ENCODE measurements at places on chromosomes 3 and 15. TPM values are rescaled to one million over a fixed set of nuclear protein-coding genes. Genes with fewer than 3 reads are reported as not detected.

GRCh38 chr15:76868740-76869139 is 36.4 kb downstream of the SCAPER start:
- DNase-seq: no peak

DNA sequence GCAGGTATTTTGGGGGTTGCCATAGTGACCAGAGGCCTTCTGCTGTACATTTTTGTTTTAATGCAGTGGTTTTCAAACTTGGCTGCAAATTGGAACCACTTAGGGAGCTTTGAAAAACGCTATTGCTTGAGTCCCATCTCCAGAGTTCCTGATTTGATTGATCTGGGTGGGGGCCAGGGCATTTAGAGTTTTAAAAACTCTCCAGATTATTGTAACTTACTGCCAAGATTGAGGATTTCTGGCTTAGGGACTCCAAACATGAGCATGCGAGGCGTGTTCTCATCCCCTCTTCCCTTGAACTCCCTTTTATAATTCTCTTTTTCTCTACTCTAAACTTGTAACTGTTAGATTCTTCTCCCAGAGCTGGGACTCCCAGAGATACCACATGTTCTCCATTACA is 340.8 kb upstream of the SUCLG2 start:
- DNase-seq: no peak

DNA sequence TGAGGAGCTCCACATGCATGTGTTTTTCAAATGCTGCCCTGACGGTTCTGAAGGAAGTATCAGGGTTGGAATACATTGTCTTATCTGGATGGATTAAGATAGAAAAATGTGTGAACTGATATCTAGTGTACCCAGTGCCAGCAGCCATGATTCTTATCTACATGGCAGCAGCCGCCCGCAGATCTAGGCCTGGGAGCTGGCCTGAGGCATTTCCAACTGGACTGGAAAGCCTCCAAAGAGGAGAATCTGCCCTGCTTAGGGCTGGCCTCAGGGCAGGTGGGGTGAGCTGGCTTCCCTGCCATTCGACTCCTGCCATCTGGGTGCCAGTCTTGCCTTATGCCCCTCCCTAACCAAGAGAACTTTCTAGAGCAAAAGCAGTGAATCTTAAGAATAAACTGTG is 125.8 kb downstream of the SSR3 start:
- no peak for DNase-seq

- no peak for DNase-seq
These were observed 39.1 kb downstream of the SCAPER start for GRCh38 chr15:76866008-76866407.

SPTSSB gene
- not detected for total RNA-seq

DNA sequence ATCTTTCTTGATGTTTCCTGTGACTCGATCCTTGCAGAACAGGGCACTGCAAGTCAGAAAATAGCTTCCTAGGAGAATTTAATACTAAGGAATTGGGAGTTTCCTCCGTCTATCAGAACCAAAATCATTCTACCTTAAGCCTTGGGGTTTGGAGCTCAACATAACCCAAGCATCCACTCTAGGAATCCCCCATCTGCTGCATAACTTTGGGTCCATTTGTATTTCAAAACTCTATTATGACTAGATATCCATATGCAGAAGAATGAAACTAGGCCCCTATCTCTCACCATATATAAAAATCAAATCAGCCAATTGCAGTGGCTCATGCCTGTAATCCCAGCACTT is 61.7 kb upstream of the AKAP13 start:
- DNase-seq: no peak

CPN2 gene
- total RNA-seq: not detected

- DNase-seq: no peak
These were observed 10.8 kb downstream of the THRB start for GRCh38 chr3:24483873-24484272.

PSMD2 gene
- 1,516 TPM for total RNA-seq

DNA sequence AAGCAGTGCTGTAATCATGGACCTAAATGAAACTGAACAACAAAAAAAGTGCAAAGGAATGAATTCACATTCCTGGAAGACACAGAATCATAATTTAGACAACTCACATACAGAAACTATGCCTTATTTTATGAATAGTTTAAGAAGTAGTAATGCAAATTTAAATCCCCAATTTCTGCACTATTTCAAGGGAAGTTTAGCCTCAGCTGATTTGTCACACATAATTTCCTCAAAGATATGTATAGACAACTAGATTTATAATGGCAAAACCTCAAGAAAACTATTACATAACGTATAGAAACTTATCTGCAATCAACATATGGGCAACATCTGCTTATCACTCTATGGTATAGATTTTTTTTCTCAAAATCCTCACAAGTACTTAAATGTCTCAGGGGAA is 7.8 kb upstream of the PTX3 start:
- no peak for DNase-seq

- no peak for DNase-seq
These were observed 113.9 kb downstream of the SRGAP3 start for GRCh38 chr3:9135526-9135925.

CTXN2 gene
- total RNA-seq: not detected

CLDN1 gene
- total RNA-seq: 7.3 TPM

DNA sequence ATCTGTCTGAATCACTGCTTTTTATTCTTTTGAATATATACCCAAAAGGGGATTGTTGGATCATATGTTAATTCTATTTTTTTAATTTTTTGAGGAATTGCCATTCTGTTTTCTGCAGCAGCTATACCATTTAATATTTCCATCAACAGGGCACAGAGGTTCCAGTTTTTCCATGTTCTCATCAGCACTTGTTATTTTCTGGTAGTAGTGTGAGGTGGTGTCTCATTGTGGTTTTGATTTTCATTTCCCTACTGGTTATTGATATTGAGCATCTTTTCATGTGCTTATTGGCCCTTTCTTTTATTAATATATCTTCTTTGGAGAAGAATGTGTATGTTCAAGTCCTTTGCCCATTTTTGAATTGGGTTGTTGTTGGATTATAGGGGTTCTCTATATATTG is 68.1 kb downstream of the PDE8A start:
- DNase-seq: no peak

DNA sequence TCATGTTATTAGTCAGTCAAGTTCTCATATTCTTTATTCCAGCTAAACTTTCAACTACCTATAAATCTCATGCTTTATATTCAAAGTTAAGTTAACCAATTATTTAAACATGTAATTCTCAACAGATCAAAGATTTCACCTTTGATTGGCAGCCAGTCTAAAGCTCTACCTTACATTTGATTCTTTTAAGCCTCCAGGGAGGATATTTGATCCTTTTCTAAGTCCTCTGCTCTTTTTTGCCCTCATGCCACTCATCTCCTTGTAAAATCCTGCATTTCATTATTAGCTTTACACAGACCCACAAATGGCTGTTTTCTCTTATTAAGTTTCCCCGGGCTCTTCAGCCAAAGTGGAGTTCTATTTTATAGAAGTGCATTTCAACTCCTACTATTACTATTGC is 134.1 kb downstream of the NLGN1 start:
- DNase-seq: no peak

GRCh38 chr3:73797311-73797710 is 172.6 kb upstream of the PDZRN3 start:
- DNase-seq: no peak

GRCh38 chr15:40252141-40252437 is 13.2 kb downstream of the PAK6 start:
- no peak for DNase-seq

CISH gene
- not detected for total RNA-seq

DNA sequence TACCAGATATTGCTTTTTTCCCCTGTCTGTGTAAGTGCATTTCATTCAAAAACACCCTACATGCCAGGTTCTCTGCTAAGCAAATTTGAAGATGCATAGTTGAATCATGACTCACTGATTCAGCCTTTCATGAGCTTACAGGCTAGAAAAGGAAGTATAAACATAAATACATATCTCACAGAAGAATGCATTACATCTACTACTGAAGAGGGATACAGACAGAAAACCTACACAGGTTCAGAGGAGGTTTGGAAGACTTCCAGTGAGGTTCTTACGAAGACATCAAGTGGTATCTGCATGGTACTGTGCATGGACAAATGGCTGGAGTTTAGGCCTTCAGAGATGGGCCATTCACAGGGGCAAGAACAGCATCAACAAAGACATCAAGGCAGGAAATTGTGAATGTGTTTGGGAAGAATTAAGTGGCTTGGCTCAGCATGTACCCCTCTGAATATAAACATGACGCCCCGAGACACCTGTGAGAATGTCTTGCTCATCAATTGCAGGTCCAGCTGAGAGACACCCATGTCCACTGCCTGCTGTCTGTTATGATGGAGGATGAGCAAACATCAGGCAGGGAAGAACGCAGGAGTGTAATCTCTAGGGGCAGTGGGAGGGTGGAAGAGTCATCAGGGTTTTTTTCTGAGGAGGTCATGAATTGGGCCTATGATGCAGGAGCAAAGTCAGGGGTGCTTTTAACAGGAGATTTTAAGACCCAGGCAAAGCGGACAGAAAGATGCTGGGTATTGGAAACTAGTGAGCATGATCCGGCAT is 105.1 kb upstream of the GALNT15 start:
- DNase-seq: peak; percentile 67

ZBED2 gene
- 1.0 TPM for total RNA-seq

GRCh38 chr3:109687626-109688025 is 350.3 kb upstream of the DPPA4 start:
- no peak for DNase-seq

LMCD1 gene
- 14.5 TPM for total RNA-seq

DNA sequence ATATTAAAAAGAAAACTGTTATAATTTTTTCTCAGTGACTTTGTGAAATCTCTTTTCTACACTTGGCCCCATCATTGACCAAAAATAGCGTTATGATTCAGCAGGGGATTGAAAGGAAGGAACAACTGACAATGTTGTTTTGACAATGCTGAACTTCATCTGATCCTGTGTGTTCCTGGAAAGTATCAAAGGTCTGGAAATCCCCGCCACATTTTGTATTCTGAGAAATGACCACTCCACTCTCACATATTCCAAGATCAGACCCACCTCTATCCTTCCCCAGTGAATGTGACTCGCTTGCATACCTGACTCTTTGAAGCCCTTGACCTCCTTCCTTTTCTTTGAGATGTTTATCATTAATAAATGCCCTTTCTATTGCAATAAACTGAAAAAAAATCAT is 9.7 kb upstream of the RIOX2 start:
- no peak for DNase-seq

ZNF774 gene
- total RNA-seq: 1.5 TPM

DNA sequence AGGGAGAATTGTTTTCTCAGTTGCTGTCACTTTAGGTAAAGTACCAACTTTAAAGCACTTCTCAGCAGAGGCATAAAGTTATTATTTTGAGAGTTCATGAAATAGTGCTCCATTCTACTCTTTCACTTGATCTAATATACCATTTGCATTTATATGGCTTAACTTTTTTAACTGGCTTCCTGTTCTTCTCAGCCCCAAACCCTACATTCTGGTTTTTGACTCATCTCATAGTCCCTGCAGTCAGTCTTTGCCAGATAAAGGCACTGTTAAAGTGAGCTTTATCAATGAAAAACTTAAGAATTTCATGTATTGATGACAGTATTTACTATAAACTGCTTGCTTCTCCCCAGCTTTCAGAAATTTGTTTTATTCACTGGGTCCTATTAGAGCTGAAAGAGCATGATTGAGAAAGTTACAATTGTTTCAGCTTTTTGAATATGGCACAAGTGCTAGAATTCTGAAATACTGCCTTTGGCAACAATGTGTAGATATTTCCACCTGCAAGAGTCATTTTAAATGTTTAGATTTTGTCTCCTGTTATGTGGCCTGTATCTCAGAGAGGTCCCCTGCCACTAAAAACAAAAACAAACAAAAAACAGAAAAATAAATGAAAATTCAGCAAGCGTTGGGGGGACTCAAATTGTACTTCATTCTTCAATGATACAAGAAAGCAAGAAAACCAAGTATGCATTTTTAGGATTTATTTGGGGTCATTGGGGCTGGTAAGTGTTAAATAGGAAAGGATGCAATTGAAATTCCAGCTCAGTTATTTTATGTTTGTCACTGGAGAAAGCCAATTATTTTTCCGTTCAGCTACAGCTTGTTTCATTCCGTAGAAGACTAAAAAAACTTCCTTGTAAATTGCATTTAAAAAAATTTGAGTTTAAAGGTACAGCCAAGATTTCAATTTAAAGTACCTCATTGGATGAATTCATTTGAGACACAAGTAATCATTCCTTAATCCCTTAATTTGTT is 28.6 kb downstream of the TGFBR2 start:
- no peak for DNase-seq

HOMER2 gene
- 11.1 TPM for total RNA-seq

GRCh38 chr15:83858820-83859505 is 205.0 kb downstream of the ADAMTSL3 start:
- no peak for DNase-seq

CATSPER2 gene
- 2.3 TPM for total RNA-seq

SCN5A gene
- 0.17 TPM for total RNA-seq

DCLK3 gene
- not detected for total RNA-seq

DNA sequence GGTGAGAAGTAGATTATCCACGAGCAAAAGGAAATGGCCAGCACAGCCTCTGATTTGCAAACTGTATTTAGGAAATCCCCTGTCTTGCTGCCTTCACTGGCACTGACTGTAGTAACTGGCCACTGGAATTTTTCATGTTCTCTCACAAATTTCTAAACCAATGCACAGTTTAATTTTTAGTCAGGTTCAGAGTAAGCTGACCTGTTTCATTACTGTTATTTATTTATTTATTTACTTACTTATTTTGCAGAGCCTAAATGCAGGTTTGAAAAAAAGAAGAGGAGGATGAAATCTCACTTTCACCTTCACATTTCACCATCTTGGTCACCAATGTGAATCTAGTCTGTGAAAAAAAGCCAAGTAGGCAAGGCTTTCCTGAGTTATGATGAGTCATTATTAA is 291.0 kb downstream of the PLOD2 start:
- DNase-seq: no peak

GRCh38 chr15:51866751-51867150 is 37.3 kb downstream of the TMOD3 start:
- DNase-seq: no peak

DNA sequence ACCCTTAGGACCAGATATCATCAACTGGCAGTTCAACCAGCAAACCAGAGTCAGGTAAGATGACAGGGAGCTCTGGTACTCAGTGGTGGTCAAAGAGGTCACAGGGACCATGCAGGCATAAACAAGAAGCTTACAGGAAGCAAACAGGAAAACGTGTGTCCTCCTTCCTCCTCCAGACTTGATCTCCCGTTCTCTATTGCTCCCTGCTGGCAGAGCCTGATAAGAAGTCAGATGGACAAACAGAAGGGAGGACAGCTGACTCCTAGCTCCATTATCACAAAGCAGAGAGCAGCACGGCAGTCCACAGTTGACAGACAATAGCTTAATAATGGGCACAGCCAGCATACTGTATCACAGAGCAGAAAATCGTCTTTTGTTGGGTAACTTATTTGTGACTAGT is 156.5 kb upstream of the SLC2A2 start:
- no peak for DNase-seq

PYGO1 gene
- total RNA-seq: 9.8 TPM

GRCh38 chr15:69812861-69813261 is 284.9 kb downstream of the TLE3 start:
- no peak for DNase-seq

- DNase-seq: no peak
These were observed 84.7 kb downstream of the DCUN1D1 start for GRCh38 chr3:182895513-182896112.

- no peak for DNase-seq
These were observed 34.4 kb downstream of the CASR start for GRCh38 chr3:122217901-122218300.

Data from Daoy (cell line).